ENCODE measurements at places on chromosomes 16 and 17. TPM values are rescaled to one million over a fixed set of nuclear protein-coding genes. Genes with fewer than 3 reads are reported as not detected.

DNA sequence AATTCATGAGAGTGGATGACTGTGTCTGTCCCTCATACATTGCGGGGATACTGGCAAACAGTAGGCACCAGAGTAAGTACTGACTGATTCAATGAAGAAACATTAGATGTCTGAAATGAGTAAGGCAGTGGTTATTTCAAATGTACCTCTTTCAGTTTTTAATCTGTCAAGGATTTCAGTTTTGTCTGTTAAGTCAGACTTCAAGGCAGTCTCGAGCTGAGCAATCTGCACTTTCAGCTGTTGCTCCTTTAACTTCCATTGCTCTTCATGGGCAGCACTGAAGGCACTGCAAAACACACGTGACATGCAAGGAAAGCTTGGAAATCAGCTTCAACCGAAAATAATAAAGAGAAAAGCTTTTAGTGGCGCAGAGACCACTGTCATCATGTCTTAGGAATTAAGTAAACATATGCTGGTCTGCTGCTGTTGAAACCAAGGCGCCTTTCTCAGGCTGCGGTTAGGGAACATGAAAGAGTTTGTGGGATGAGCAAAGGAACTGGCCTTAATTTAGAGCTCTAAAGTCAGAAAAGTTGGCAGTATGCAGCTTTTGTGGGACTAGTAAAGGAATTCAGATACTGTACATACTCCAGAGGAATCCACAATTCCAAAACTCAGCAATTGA, 38.8 kb downstream of the RPGRIP1L start:
- no peak overlapping the region for H3K27ac ChIP-seq
- H3K36me3 ChIP-seq, result no peaks in the 10 kb centered on the region
- H3K4me1 ChIP-seq, result no peaks in the 10 kb centered on the region
- H3K4me3 ChIP-seq, result no peak overlapping the region
- H3K27me3 ChIP-seq, result no peaks in the 10 kb centered on the region

DNA sequence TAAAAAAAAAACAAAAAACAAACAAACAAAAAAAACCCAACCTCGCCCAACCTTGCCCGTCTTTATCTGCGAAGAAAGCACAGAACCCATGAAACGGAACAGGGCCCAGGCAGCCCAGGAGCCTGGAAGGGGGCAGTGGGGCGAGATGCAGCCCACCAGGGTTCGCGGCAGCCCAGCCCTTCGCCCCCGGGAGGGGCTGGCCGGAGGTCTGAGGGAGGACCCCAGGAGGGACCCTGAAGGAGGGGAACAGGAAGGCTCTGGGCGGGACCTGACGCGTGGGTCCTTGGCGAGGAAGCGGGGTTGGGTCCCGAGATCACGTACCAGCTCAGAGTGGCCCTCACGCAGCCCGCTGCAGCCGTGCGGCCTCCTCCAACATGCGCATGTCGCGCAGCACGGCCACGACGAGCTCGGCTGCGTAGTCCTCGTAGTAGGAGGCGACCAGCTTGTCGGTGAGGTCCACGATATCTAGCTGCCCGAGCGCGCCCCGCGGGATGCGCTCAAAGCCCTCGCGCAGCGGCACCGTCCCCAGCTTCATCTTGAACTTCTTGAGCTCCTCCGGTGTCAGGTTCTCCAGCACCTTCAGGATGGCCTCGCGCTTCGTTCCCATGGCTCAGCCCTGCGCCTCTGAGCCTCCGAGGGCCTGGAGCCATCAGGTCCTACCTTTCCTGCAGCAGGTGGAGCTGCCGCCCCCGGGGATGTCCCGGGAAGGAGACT, at the start of gene PYDC1:
Gene PYDC1, minus strand, starts transcription at position 714 of the 714 bp plus-strand sequence. Its CDS starts 107 bp downstream, at position 607.
- peak; percentile 34 for DNase-seq
- peaks cover 29% of the 10 kb centered on the region for H3K4me1 ChIP-seq
- H3K27me3 ChIP-seq, result peaks cover 26% of the 10 kb centered on the region
- H3K36me3 ChIP-seq, result no peaks in the 10 kb centered on the region
- H3K4me3 ChIP-seq, result peak within 1 kb of the TSS; percentile 2

GRCh38 chr16:85782451-85782850, 16.9 kb downstream of the EMC8 start:
- no peaks in the 10 kb centered on the region for H3K27me3 ChIP-seq
- no peak for DNase-seq
- no peak overlapping the region for H3K4me3 ChIP-seq
- peaks cover 41% of the 10 kb centered on the region for H3K36me3 ChIP-seq
- H3K27ac ChIP-seq, result no peak overlapping the region
- H3K4me1 ChIP-seq, result peaks cover 5% of the 10 kb centered on the region

DNA sequence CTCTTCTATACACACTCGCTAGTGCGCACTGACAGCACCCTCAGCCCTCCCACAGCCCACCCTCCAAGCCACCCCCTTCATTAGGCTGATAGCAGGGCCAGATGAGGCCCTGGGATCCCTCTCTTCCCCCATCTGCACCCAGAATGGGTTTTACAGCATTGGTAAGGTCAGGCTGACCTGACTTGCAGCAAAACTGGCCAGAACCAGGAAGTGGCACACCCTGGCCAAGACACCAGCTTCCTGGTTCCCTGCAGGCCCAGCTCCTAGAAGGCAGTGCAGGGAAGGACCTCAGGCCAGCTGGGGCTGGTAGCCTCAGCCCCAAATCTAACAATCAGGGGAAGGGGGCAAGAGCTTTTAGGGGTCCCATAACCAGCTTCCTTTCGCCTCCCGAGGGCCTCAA, 50.0 kb upstream of the MRPS23 start:
- H3K36me3 ChIP-seq, result no peaks in the 10 kb centered on the region
- H3K27me3 ChIP-seq, result no peaks in the 10 kb centered on the region
- no peak overlapping the region for H3K27ac ChIP-seq
- peaks cover 50% of the 10 kb centered on the region for H3K4me1 ChIP-seq

- DNase-seq, result peak; percentile 77
- H3K4me1 ChIP-seq, result peaks cover 31% of the 10 kb centered on the region
- peak within 1 kb of the TSS; percentile 78 for H3K4me3 ChIP-seq
- H3K27ac ChIP-seq, result peak within 1 kb of the TSS; percentile 61
- no peaks in the 10 kb centered on the region for H3K27me3 ChIP-seq
These were observed at the start of gene ACSF2 for GRCh38 chr17:50425682-50426471. ACSF2 (plus strand) TSS chr17:50426218; CDS start chr17:50426262, 44 bp downstream.

DNA sequence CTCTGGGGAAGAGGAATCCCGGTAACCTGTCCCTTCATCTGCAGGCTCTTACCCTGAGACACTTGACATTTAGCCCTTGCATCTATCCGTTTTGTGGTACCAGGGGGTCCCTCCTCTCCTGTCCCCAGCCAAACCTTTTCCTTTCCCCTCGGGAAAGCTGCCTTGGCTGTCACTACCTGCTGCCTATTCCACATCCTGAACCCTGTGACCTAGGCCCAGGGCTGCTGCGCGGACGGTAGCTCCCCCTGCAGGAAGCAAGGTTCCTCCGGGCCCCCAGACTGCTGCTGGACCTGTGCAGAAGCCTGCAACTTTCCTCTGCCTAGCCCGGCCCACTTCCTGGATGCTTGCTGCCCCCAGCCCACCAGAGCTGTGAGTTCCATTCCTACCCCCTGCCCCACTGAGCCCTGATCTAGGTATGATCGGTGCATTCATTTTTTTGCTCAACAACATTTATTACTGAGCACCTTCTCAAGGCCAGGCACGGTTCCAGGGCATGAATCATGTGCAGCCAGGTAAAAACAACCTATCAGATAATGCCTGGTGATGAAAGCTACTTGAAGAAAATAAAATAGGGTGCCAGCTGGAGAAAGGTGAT, 10.5 kb upstream of the ALDOA start:
- no peaks in the 10 kb centered on the region for H3K27me3 ChIP-seq
- peaks cover 14% of the 10 kb centered on the region for H3K4me1 ChIP-seq
- H3K4me3 ChIP-seq, result no peak overlapping the region
- H3K36me3 ChIP-seq, result no peaks in the 10 kb centered on the region
- DNase-seq, result no peak
- no peak overlapping the region for H3K27ac ChIP-seq

DNA sequence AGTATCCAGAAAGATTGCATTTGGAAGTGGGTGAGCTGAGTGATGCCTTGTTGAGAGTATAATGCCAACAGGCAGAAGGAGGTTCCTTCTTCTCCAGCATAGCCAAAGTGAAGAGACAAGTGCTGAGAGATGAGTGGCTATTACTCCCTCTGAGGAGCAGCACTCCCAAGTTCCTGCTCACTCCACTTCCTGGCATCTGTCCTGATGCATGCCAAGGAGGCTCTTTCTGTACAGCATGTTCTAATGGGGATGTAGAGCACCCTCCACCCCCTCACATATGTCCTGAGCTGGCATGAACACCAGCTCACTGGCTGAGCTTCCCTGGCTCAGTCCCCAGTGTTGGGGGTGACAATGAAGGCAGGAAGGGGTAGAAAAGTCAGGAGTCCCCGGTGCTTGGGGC, 44.2 kb upstream of the DNAH9 start:
- no peak for DNase-seq
- H3K4me1 ChIP-seq, result no peaks in the 10 kb centered on the region
- no peaks in the 10 kb centered on the region for H3K36me3 ChIP-seq
- H3K27me3 ChIP-seq, result no peaks in the 10 kb centered on the region
- no peak overlapping the region for H3K4me3 ChIP-seq
- H3K27ac ChIP-seq, result no peak overlapping the region

GRCh38 chr17:72901657-72902056, 190.8 kb downstream of the SLC39A11 start:
- no peak overlapping the region for H3K4me3 ChIP-seq
- no peaks in the 10 kb centered on the region for H3K36me3 ChIP-seq
- no peaks in the 10 kb centered on the region for H3K27me3 ChIP-seq
- no peak for DNase-seq

GRCh38 chr17:8123695-8124349, at the start of gene HES7:
HES7 (minus strand) TSS chr17:8124106; CDS start chr17:8124084, 22 bp downstream.
- peaks cover 70% of the 10 kb centered on the region for H3K4me1 ChIP-seq
- peaks cover 33% of the 10 kb centered on the region for H3K27me3 ChIP-seq
- H3K27ac ChIP-seq, result no peak within 1 kb of the TSS
- peak within 1 kb of the TSS; percentile 22 for H3K4me3 ChIP-seq

Gene LGALS9
- 102 TPM for total RNA-seq

Gene NLRC5
- 320 TPM for total RNA-seq

Gene CLDN6
- not detected for total RNA-seq

Gene TRPV3
- total RNA-seq, result 10.3 TPM

Gene AXIN1
- total RNA-seq, result 100 TPM
